ENCODE measurements at places on chromosomes 6 and 20.

DNA sequence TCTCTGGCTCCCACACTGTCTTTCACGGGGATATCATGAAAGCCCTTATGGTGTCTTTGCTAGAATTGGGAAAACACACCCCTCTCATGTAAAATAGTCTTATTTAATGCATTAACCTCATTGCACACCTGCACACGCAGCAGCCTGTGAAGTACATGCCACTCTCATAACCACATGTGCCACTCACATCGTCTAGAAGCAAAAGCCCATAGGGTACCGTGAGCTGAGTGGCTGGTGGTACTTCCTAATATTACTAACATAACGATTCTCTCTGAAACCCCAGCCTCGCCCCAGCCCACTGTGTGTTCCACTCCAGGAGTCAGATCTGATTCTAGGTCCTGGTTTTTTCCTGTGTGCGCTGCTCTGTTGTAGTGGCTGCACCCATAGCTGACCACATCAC, 9.5 kb upstream of the TMEM242 start:
- no peak for DNase-seq

GRCh38 chr6:81572020-81572419, 180.5 kb downstream of the TENT5A start:
- DNase-seq = no peak

DNA sequence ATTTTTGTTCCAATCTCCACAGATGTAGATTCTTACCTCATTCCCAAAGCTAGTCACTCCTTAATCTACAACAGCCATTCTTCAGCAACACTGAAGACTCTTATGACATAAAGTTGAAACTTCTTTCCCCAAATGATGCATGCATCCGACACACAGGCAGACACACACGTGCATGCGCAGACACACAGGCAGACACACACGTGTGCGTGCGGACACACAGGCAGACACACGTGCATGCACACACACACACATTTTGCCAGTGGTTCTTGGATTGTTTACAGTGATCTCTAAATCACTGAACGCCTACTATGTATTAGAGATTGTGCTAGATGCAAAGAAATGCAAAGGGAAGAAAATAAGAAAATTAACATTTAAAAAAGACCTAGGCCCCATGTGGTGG, 9.0 kb upstream of the TRPC4AP start:
- DNase-seq = no peak

- no peak for DNase-seq
These were observed 18.2 kb downstream of the NUP153 start for GRCh38 chr6:17688481-17688880.

DNA sequence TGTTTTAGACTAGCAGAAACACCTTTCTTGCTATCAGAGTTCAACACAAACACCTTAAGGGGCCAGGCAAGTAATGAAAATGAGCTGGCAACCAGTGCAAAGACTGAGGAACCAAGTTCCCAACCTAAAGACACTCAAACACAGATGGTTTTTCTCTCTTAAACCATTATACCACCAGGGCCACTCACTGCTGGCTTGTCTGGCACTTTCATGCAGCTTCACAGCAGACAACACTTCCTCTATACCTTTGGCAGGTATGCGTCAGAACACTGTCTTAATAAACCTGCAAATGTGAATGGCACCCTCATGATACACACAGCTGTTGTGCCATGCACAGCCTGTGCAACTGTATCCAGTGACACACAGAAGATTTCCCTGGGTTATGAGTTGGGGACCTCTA, 41.6 kb downstream of the NFATC2 start:
- no peak for DNase-seq

DNA sequence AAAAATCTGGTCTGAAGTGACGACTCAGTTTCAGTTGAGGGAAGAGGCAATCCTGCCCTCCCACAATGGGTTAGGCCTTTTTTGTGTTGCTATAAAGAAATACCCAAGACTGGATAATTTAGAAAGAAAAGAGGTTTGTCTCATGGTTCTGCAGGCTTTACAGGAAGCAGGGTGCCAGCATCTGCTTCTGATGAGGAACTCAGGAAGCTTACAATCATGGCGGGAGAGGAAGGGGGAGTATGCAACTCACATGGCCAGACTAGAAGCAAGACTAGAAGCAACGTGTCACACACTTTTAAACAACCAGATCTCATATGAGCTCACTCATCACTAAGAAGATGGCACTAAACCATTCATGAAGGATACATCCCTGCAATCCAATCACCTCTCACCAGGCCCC, 529.3 kb downstream of the KIF16B start:
- no peak for DNase-seq

GRCh38 chr6:37630281-37630799, 67.3 kb downstream of the MDGA1 start:
- no peak for DNase-seq

DNA sequence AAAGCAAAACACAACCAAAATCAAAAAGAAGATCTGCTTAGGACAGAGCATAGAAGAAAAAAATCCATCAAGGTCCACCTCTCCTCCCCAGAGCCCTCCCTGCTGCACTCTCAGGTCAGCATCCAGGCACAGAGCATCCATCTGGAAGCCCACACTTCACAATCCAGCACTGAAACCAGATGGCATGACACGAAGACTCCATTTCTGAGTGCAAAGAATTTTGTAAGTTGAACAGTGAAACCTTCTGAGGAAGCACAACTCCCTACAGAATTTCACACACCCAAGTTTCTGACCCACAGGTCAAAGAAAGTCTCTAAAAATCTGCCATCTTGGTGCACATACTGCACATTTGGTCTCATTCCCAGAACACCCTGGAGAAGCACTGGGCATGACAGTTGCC, 128.8 kb upstream of the STXBP5 start:
- DNase-seq = no peak

DNA sequence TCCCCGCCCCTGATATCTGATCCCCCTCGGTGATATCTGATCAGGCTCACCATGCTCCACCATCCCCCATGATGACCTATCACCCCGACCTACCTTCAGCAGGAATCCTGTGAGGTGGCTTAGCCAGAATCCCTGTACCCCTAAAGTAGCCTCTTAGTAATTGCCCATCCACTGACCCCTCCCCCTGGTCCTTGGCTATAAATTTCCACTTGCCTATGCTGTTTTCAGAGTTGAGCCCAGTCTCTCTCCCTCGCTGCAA, 177.5 kb upstream of the GGTLC1 start:
- no peak for DNase-seq

GRCh38 chr20:45254383-45255262, at the start of gene SLPI:
Gene SLPI (minus strand): TSS chr20:45254564. CDS start chr20:45254543, 21 bp downstream.
- DNase-seq = no peak

DNA sequence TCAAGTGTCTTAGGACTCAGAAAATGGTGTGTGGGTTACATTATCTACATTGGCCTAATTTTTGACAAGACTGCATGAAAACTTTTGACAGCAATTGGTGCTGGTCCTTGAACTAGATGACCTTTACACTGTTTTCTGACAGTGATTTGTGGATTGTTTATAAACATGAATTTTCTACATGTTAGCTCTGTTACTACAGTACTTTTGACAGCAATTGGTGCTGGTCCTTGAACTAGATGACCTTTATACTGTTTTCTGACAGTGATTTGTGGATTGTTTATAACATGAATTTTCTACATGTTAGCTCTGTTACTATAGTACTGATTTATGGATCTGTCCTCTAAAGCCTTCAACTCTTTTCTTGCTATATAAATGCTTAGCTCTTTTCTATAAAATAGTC, 16.7 kb downstream of the KCTD20 start:
- DNase-seq = no peak

- no peak for DNase-seq
These were observed 24.8 kb upstream of the DYNLRB1 start for GRCh38 chr20:34491226-34491931.

DNA sequence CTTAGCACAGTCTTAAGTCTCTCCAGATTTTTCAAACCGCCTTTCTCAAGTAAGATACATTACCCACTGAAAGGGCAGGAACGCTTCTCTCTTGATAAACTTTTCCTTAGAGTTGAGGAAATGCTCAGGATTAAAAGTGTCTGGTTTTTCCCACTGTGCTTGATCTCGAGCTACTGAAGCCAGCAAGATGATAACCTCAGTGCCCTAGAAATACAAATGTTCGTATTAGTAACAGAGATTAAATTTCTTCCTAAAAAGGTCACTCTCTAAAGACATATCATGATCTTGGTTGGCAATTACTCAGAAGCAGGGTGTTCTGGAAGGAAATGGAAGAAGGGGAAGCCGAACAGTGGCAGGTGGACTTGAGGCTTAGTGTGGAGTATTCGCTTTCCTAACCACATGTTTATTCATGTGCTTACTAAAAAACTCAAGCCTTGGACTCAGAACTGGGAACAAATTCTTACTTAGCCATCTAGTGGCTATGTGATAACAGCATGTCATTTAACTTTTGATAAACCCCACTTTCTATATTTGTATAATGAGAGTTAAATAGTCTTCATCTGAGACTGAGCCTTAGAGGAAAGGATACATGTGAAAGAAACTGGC, 20.1 kb downstream of the C6orf141 start:
- no peak for DNase-seq

DNA sequence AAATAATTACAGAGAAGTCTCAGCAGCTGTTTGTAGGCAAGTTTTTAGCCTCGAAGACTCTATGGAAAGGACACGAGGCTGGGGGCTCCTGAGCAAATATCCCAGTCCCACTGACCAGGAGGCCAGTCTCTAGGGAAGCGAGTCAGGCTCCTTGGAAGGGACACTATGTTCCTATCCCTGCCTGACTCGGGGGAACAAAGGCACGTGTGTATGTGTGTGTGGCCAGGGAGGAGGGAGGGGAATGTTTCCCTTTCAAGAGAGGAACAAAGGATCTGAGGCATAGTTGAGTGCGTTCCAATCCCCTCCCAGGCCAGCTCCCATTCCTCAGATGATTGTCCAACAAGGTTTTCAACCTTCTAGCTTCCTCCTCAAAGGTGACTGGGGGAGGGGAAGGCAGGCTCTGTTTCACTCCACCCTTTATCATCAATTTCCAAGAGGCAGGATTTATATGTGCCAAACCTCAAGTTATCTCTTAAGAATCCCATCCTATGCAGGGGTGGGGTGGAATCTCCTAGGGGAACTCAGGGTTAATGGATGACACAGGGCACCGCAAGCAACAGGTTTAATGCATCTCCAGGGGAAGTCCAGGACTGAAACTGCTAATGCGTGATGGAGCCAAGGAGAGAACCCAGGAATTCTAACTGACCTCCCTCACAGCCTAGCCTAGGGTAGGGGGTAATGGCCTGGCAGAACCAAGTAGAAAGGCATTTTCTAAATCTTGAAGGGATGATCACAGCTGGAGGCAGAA, 9.9 kb downstream of the BCL2L1 start:
- DNase-seq = no peak

- DNase-seq = peak; percentile 50
These were observed 32.5 kb downstream of the MGME1 start for GRCh38 chr20:18001131-18001921.

- peak; percentile 76 for DNase-seq
These were observed 482 bp downstream of the DDR1 start for GRCh38 chr6:30884521-30885480.

DNA sequence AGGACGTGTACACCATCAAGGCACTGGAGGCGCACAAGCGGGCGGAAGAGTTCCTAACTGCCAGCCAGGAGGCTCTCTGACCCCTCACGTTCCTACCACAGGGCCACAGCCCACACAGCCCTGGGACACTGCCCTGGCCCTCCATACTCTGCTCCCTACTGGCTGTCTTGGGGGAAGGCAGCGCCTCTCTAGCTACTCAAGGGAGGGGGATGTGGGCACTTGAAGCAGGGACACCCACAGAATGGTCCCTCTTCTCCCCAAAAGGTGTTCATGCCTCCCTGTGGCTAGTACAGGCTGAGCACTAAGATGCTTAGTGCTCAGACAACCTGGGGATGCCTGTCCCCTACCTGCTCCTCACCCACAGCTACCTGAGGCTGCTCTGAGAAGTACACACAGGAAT, 2.5 kb downstream of the MEA1 start:
- no peak for DNase-seq

DNA sequence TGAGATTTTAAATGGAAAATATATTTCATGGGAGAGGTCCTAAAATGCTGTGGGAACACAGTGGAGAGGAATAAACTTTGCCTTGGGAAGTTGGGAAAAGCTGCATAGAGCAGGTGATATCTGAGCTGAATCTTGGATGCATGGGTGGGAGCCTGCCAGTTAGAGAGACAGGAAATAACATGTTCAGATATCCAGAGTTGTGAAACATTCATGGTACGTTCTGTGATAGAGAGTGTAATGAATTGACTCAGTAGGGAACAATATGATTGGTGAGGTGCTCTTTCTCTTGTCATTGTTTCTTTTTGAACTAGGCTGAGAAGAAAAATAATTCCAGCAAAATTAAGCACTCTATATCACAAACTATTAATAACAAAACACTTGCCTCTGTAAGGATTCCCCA, 72.8 kb downstream of the RPS12 start:
- no peak for DNase-seq

Data from T47D (cell line).